Activated CD4-positive, alpha-beta T cell treated with anti-CD3 and anti-CD28 coated beads, Interleukin-2, amount 10 ng/mL, durations not matched to agents 7 days and 5 days (primary cell): ENCODE measurements at places on chromosomes 11 and 22.
A peak's percentile ranks its signal among the peaks of the same experiment; 100 is the strongest.

DNA sequence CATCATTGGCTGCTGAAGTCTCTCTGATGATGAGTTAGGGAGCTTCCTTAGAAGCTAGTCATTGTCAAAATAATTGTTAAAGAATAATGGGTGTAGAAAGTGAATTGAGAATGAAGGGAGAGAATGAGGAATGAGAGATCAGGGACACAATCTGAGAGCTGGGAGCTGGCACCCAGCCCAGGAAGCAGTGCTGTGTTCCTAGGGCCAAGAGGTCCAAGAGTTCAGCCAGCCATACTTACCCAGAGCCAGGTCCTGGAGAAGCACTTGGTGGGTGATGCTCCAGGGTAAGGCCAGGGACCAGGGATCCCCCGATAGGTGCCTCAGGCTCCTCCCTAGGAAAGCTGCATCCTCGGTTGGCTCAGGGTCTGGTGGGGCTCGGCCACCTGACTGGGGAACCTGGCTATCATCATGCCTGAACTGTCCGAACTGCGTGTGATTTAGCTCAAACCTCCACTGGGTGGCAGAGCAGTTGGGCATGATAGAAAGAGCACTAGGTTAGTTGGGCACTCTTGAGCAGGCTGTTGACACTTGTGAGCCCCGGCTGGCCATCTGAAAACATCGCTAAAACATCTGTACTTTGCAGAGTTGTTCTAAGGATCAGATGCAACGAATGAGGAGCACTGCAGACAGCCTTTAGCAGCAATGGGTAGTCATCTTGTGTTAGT, 123.9 kb upstream of the NCAM1 start:
- DNase-seq, result no peak

GRCh38 chr22:22600531-22601261, 41.6 kb upstream of the PRAME start:
- no peak for DNase-seq

DNA sequence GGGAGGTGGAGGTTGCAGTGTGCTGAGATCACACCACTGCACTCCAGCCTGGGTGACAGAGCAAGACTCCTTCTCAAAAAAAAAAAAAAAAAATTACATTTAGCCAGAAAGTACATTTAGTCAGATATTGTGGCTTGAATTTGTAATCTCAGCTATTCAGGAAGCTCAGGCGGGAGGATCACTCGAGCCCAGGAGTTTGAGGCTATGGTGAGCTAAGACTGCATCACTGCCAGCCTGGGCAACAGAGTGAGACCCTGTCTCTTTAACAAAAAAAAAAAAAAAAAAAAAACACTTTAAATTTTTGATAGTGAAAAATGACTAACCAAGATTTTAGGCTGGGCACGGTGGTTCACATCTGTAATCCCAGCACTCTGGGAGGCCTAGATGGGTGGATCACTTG, 27.3 kb downstream of the MRTFA start:
- no peak for DNase-seq

GRCh38 chr22:43363315-43364168, 20.4 kb upstream of the SCUBE1 start:
- no peak for DNase-seq

GRCh38 chr22:46909237-46910030, 147.0 kb downstream of the TBC1D22A start:
- no peak for DNase-seq

DNA sequence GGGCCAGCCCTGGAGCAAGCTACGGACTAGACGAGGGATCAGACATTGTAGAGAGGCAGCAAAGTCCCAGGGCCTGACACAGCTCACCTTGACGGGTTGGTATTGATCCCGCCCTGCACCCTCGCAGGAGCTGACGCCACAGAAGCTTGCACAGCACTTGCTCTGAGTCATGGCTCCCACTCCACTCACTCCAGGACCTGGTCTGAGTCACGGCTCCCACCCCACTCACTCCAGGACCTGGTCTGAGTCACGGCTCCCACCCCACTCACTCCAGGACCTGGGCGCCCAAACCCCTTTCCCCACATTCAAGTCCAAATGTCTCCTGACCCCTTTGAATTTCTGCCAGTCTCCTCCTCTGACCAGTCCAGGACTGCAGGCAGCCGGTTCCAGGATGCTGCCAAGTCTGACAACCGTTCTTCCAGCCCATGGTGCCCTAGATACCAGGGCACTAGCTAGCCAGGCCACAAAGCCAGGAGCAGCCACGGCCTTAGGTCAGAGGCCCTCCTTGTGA, 6.0 kb upstream of the PNPLA5 start:
- no peak for DNase-seq

- DNase-seq, result peak; percentile 31
These were observed 25.7 kb upstream of the CTR9 start for GRCh38 chr11:10725114-10725906.

GRCh38 chr22:46012881-46013281, 35.9 kb upstream of the WNT7B start:
- DNase-seq, result no peak

DNA sequence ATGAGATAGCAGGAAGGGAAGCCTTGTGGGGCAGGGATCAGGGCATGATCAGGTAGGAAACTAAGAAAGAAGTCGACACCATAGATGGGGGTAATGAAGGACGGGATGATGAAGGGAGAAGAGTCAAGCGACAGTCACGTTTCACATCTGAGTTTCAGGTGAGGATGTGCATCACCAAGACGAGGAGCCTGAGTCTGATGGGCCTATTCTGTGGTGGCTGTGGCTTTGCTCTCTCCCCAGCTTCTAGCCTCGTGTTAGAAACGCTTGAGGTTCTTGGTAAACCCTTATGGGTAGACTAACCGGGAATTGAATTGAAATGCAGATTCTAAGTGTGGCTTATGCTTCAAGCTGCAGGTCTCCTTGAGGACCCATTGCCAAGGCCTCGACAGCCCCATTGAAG, 45.6 kb upstream of the LMO1 start:
- no peak for DNase-seq

- peak; percentile 12 for DNase-seq
These were observed 118.3 kb downstream of the CD44 start for GRCh38 chr11:35257281-35257680.

GRCh38 chr11:69486773-69487291, 5.4 kb downstream of the LINC01488 start:
- no peak for DNase-seq

DNA sequence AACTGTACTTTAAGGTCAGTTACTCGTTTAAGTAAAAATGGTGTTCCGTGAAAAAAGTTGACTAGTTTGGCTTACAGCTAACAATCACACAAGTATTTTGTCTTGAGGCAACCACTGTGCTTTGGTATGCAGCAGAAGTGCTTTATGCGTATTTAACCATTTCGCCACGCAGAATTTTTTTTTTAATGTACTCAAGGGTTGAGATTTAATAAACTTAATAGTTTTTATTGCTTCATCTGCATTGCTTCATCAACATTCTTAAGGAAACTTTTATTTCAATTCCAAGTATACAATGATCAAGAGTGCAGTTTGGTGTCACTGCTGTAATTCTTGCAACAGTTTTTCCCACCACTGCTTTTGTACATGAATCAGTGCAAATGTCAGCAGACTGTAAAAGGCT, 66.4 kb downstream of the ZNRF3 start:
- no peak for DNase-seq

DNA sequence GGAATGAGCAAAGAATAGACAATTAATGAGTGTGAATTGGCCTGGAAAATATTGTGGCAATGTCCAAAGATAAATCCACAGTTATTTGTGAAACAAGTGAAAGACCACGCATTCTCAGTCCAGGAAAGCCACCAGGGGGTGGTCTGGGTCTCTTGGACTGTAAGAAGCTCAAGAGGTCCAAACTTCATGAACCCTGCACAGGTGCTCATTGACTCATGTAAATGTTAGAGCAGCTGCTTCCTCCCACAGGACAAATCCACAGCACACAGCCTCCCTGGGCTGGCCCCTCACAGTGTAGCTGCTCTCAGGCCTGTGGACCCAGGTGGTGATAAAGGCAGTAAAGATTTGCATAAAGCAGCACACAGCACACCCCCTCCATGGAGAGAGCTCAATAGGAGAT, 114.0 kb downstream of the ZNF280B start:
- DNase-seq, result no peak

DNA sequence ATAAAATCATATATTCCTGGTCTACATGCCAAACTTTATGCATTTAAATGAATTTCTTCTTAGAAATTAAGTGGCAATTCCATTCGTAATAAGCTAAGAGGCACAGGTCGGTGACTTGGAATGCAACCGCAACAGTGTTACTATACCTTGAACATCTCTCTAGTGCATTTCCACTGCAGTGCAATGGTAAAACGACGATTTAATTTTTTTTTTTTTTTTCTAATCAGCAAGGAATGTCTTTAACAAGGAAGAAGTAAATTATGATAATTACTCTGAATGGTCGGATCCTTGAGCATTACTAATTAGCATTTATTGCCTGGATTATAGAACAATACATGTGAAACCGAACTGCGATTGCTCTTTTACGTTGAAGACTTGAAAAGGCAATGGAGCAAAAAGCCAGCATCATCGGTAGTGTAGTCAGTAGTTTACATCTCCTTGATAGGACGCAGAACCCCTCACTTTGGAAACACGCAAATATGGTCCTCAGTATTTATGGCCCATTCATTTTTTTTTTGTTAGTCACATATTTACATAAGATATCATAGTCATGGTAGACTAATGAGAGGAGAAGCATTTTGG, 20.2 kb downstream of the BLID start:
- no peak for DNase-seq

GRCh38 chr22:42686756-42687491, 33.7 kb downstream of the A4GALT start:
- no peak for DNase-seq

GRCh38 chr22:25837288-25837900, 95.4 kb downstream of the MYO18B start:
- no peak for DNase-seq

DNA sequence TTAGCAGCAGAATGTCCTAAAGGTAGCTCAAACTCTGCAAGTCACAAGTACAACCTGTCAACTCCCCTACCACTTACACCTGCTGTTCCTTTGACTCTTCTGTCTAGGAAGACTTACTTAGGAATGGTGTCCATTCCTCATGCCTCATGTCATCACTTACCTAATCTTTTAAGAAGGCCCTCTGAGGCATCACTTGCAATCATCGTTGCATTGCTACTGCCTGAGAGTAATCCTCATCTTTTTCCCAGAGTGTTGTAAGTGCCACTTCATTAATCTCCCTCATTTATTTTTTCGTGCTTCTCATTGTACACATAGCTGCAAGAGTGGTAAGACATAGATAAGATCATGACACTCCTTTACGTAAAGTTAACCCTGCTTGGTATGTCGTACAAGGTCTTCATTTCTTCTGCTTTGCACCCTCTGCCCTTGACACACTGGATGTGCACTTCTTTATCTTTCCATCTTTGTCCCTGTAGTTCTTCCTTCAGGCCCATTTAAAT, 54.6 kb downstream of the SFI1 start:
- no peak for DNase-seq

GRCh38 chr22:37965940-37966664, 12.6 kb downstream of the POLR2F start:
- DNase-seq, result no peak

DNA sequence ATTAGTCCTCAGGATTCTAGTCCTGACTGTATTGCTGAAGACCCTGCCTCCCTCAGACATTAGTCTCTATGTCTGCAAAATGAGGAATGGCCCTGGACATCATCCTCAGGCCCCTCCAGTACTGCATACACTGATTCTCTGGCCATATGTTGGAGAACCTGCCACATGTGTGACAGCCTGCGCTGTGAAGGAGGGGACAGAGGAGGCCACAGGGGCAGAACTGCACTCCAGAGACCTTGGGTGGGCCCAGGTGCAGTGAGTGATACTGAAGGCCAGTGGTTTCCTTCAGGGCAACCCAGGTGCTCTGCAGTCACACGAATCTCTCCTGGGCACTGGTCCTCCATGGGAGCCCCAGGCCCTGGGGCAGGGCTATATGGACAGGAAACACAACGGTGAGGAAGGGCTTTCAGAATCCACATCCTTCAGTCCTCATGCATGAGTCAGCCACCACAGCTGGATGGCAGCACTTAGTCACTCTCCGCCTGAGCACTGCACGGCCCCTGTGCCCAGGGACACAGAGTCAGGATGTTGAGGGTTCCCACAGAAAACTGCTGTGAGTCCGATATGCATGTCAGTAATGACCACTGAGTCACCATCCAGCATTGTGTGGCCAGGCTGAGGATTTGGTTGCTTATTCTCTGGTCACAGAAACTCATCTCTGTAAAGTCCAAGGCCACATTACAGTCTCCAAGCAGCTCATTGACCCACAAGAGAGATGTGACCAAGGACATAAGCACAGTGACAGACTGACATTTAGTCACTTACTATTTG, 39.7 kb downstream of the ME3 start:
- DNase-seq, result peak; percentile 18

DNA sequence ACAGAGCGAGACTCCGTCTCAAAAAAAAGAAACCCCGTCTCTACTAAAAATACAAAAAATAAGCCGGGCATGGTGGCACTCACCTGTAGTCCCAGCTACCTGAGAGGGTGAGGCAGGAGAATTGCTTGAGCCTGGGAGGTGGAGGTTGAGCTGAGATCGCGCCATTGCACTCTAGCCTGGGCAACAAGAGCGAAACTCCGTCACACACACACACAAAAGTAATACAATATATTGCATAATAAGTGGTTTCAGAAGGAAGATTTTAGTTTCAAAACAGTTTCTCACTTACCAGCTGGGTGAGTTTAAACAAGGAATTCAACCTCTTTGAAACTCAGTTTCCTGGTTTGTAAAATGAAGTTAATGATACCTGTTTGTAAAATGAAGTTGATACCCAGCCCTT, 32.7 kb upstream of the HTR3A start:
- DNase-seq, result no peak

GRCh38 chr22:22060200-22061084, 77.9 kb upstream of the TOP3B start:
- peak; percentile 60 for DNase-seq

DNA sequence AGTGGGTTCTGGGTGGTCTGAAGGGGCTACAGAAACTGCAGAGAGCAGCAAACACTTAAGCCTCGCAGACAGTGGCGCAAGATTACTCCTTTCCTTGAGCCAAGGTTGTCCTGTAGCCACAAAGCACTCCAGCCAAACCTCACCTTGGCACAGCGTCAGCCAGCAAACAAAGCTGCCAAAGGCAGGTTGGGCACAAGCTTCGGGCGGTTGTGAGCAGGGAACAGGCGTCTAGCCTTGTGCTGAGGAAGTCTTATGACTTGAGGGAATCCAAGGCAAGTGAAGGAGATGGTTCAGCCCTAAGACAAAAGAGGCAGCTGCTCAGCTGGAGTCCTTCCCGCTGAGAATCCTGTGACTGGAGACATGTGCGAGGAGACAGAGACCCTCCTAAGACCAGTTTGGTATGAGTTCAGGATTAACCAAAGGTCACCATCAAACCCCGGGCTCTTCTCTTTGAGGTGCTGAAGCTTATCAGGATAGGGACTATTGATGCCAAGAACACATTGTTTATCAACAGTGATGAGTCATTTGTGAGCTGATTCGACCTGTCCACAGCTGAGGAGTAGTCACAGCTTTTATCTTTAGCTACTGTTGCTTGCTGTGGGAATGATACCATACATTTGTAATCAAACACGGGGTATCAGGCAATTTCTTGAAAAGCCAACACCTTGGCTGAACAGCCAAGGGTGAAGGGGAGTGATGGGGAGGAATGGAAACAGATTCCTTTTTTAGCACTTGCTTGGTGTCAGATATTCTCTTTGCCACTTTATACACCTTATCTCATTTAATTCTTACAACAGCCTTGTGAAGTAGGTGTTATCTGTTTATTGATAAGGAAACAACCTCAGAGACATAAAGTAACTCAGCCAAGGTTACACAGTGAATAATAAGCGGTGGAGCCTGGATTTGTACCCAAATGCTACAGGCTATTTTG, 4.6 kb downstream of the ADM start:
- no peak for DNase-seq
